Adrenal gland (tissue), 19 donors: ENCODE measurements at places on chromosomes 7 and 10. TPM values are rescaled to one million over a fixed set of nuclear protein-coding genes. Genes with fewer than 3 reads are reported as not detected.

GRCh38 chr10:119537953-119538630 is 4.4 kb downstream of the RGS10 start:
- DNase-seq, result no peak

DNA sequence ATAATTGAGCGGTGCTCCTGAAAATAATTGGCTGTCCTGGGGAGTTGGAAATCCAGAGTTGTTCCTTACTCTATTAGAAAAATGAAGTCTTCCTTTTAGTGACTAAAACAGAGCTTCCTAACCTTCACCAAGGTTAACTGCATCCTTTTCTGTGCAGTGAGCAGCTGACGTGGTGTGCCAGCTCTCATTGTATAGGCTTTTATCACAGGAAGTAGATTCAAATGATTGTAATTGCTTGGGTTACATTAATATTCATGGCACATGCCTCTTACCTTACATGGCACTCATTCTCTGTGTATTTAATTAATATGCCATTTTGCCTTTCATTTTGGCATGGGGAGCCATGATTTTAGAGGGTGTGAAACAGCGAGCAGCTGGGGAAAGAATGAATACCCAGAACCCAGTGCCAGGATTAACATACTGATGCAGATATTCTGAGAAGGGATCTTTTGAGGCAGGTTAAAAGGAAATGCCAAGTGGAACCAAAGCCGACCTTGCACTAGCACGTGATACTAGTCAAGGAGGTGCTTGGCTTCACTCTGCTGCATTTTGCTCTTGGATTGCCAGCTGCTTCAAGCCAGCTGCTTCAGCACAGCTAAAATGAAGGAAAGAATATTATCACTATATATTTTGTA is 115.3 kb downstream of the ST7 start:
- peak; percentile 18 for DNase-seq

DNA sequence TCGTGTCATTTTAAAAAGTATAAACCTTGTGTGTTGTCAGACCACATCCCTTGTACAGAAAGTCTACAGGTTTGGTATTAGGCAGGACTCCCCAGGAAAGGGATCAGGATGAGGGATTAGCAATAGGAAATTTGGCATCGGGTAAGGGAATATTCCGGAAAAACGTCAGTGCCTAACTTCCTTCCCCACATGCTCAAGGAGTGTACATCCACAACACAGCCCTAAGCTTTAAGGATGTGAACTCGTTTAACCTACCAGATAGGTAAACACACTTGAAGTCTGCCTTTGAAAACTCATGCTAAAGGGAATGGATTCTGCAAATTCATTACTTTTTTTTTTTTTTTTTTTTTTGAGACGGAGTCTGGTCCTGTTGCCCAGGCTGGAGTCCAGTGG is 194.9 kb downstream of the SKIDA1 start:
- DNase-seq, result no peak

- no peak for DNase-seq
Measured at GRCh38 chr10:59301067-59301754, 61.1 kb downstream of the FAM13C start.

DNA sequence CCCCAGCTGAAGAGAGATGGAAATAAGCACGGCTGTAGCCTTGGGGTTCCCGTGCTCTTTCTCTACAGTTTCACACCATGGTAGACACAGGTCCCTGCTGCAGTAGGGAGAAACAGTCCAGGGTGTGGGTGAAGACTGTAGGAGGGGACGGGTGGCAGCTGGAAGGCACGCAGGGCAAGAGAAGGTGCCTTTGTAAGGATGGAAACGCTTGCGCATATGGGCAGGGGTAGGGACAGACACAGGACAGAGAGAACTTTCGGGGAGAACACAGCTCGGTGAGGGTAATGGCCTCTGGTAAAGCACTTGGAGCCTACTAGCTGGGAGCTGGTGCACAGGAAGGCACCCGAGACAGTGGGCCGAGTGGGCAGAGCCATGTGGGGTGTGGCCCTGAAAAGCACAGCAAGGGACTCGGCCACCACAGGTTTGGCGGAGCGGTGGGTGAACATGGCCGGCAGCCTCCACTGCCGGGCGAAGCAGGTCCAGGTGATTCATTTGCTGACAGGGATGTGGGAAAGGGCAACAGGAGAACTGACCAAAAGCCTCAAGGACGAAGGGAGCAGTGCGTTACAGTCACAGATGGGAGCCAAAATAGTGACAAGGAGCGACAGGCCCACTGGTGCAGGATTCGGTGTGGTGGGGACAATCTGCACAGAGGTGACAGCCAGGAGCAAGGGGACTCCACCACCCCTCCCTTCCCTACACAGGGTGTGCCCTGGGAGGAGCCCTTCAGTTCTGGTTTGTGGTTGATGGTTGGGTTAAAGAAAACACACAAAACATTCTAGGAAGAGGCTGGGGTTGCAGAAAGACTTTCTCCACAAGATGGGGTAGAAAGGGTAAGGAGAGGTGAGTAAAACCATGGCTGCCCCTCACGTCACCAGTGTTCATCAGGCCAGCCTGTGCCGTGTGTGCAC is 97.1 kb downstream of the VOPP1 start:
- DNase-seq, result peak; percentile 4

GRCh38 chr7:92723205-92723604 is 113.2 kb downstream of the CDK6 start:
- no peak for DNase-seq

DNA sequence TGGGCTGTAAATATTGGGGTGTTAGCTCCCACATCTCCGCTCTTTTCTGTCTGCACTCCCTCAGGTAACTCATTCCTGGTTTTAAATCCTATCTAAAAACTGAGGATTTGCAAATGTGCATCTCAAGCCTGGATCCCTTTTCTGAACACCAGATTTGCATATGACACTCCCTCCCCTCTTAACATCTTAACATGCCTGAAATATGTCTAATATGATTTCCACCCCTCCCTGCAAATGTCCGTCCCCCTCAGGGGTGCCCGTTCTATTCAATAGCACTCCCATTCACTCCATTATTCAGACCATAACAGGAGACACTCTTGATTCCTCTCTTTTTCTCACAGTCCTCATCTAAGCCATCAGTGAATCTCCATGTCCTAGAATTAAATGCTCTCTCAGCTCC is 8.3 kb upstream of the CALD1 start:
- no peak for DNase-seq

DNA sequence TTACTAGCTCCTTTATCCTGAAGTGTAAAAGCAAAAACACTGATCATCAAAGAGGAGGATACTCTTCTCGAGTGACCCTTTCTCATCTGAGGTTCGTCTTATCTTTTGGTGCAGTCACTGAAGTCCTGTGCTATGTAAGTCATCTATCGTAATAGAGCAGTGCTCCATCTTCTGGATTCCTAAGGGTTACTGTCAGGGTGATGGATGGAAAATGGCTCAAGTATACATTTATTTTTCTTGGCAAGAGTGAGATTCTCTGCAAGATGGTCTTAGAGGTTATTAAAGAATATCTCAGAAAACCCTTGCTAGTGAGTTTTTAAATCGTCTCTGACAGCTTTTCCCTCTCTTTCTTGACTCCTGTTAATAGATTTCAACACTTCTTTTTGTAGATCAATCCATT is 12.4 kb downstream of the PRKG1 start:
- no peak for DNase-seq

GRCh38 chr7:142139597-142140400 is 28.3 kb downstream of the MGAM2 start:
- DNase-seq, result no peak

DNA sequence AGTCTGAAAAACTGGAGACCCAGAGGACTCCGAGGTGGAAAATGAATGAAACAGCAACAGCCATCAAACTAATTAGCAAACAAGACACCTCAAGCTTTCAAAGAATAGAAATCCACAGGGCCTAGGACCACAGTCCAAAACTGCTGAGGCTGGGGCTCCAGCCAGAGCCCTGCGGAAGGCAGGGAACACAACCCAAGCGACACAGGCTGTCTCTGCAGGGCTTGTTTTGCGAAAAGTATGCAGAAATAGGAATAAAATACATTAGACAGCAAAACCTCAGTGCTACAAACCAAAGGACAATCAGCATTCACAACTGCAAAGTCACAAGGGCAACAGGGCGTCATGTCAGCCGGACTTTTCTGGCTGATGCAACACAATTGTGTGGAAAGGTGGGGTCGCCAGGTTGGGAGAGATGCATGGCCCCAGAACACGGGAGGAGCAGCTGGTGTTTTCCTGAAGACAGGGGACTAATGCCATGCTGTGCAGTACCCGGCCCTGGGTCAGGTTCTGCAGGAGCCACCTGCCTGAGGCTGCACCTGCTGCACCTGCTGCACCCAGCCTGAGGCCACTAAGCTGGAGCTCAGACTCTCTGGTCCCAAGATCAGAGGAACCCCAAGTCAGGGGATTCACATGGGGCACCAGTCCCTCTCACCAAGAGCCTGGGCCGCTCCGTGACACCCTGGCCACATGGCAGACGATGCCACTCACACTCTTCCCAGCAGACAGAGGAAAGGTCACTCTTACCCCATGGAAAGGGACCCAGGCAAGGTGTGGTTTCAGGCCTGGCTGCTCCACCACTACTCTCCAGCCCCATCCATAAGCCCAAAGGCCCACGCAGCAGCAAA is 74.2 kb downstream of the MAD1L1 start:
- no peak for DNase-seq

- DNase-seq, result no peak
Measured at GRCh38 chr7:3056234-3057065, 12.8 kb upstream of the CARD11 start.

GRID2IP gene
- total RNA-seq, result 1.8 TPM

DNA2 gene
- 1.7 TPM for total RNA-seq

COPS6 gene
- total RNA-seq, result 113 TPM

PUS7 gene
- total RNA-seq, result 4.6 TPM

SOSTDC1 gene
- total RNA-seq, result not detected

NUTM2E gene
- not detected for total RNA-seq
